ENCODE measurements at places on chromosomes 3 and 15. TPM values are rescaled to one million over a fixed set of nuclear protein-coding genes. Genes with fewer than 3 reads are reported as not detected.
A peak's percentile ranks its signal among the peaks of the same experiment; 100 is the strongest.

The ASB14 gene
- total RNA-seq: 0.41 TPM

GRCh38 chr3:67858492-67858891 lies 204.1 kb upstream of the SUCLG2 start:
- no peak for DNase-seq

DNA sequence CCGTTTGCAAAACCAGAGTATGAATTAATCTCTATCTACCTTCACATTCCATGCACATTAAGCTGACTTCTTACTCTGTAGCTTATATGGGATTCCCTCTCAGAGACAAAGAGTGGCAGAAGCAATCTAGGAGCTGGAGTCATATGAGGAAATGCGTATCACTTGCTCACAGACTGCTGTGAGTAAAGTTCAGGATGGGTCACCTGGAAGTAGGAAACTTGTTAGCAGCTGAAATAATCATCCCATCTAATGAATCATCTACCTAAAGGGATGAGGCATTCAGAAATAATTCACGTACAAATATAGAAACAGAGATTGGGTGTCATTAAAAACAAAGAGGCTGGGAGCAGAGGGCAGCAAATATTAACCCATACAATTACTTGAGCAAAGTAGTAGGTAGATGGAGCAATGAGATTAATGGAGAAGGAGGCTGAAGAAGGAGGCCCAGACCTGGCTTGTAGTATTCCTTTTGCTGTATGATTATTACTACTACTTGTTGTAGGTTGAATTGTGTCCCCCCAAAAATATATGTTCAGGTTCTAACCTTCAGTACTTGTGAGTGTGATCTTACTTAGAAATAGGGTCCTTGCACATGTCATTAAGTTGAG lies 866.3 kb downstream of the ROBO2 start:
- DNase-seq: no peak

DNA sequence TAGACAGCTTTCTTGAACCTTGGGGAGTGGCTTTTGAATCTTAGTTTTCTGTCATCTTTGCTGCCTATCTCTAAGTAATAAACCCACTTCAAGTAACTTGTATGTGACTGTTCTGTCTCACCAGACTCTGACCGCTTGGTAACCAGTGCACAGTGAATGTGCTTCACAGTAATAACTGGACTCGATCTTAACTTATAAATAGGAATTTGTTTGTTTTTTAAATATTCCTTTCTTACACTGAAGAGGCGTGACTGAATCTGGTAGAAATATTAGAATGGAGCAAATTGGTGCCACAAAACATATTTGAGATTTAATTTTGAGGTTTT lies 318.0 kb downstream of the GBE1 start:
- no peak for DNase-seq

- DNase-seq: peak; percentile 58
These were observed 40.6 kb downstream of the ITPR1 start for GRCh38 chr3:4533489-4534443.

DNA sequence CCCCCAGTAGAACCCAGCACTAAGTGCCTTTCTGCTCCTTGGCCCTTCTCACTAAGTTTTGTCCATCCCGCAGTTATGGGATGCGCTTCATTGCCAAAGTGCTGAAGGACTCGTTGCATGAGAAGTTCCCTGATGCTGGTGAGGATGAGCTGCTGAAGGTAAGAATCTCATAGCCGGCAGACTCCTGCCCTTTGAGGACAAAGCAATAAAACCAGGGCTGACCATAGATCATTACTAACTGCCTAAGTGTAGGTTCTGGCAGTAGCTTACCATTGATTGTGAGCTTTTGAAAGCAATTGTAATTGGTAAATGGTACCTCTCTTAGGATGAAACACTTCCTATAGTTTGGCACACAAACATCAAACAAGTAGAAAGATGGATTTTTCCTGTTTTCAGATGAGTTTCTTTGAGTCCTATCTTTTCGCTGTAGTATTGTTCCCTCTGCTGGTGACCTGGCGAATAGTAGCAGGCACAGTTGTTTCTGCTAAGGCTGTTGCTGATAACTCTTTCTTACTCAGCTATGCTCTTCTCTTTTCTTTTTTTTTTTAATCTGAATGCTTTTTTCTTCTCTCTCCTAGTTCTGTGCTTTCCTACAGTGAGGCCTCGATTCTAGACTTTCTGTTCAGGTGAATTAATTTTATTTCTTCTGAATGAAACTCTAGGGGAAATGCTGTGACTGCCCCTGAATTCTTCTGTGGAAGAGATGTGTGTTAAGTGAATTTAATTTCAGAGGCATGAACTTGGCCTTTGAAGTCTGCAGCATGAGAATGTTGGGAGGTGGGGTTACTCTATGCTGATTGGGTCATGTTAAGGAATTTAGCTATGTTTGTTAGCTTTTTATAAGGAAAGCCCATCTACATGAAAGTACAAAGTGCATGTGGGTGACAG lies 47.4 kb upstream of the CRTC3 start:
- DNase-seq: no peak

DNA sequence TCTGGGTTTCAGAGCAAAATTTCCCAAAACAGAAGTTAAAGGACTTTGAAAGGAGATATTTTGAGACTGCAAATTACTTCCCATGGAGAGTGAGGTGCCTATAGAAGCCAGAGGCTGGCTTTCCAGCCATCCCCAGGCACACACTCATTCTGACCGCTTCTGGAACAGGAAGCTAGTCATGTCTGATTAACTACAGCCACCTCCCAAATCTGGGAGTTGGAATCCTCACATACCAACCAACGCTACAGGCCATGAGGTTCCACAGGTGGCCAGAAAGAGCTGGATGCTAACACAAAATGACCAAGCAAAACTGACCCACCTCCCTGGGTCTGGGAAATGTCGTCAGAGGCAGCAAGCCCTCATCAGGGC lies 87.2 kb downstream of the SNRK start:
- DNase-seq: no peak

DNA sequence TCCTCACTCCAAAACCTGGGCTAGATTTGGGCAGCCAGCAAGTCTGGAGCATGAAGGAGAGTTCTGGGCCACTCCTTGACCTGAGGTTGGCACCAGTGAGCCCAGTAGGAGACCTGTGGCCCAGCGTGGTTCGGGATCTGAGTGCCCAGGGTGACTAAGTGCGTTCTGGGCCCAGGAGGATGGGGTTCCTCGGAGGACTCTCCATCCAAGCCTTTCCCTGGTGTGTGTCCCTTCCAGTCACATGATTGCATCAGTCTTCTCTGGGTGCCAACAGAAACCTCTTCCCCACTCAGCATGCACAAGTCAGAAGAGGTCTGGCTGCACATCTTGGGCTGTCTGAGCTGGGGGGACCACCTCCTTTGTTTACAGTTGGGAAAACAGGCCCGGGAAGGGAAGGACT lies 14.9 kb downstream of the TMEM43 start:
- no peak for DNase-seq

The TRPM1 gene
- 0.24 TPM for total RNA-seq

DNA sequence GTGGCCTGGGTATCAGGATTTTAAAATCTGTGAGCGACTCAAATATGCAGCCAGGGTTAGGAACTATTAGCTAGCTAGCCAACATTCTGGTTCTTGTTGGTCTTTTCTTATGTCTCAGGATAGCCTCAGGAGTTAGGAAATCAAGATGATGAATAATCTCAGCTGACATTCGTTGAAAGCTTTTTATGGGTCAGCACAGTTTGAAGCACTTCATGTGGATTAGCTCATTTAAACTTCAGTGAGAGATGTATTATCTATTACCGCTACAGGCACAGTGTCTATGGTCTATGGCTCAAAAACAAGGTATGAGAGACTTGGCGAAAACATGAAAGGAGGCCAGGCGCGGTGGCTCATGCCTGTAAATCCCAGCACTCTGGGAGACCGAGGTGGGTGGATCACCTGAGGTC lies 187.5 kb upstream of the THRB start:
- DNase-seq: no peak

The ZNF106 gene
- 380 TPM for total RNA-seq

- no peak for DNase-seq
These were observed 39.2 kb downstream of the ROPN1B start for GRCh38 chr3:126008219-126008618.

DNA sequence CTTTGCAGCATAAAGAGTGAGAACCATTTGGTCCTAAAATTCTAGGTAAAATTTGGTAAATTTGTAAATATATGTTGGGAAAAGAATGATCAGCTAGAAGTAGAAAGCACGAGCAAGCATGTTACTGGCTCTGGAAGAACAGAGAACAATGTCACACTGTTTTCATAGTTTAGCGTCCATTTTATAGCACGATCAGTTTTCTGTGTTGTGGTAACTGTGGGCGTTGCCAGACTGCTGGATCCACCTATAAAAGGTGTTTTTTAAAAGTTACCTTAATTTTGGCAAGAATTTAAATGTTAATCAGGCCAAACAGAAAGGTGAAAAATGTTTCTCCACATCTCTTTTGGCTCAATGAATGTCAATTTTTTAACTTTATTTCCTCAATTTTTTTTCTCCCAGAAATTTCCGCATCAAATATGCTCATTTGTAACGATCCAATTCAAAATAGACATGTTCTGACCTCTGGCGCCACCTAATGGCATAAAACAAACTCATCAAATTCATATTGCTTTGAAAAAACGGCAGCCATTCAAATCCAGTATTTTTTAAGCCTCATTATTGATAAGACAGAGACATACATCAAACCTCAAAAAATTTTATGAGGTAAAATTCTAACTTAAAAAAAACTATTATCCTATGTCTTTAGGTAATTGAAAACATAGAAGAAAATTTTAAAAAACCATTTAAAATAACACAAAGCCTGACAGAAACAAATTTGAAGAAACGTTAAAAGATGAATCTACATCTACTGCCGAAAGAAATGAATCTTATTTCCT lies 5.5 kb upstream of the GP5 start:
- no peak for DNase-seq

DNA sequence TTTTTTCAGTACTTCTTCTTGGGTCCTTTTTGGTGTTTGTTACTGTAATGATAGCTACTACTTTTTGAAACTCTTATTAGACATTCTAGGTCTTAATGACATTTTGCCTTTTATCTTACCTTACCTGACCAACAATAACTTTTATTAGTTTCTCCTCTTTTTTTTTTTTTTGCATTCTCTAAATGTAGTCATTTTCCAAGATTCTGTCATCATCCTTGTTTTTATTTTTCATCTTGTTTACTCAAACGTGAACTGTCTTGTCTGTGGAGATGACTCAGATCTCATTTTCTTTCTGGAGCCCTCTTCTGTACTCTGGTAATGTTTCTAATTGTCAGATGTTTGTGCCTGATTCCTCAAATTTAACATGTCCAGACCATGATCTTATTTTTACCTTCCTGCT lies 2.9 kb downstream of the ABHD5 start:
- DNase-seq: no peak

DNA sequence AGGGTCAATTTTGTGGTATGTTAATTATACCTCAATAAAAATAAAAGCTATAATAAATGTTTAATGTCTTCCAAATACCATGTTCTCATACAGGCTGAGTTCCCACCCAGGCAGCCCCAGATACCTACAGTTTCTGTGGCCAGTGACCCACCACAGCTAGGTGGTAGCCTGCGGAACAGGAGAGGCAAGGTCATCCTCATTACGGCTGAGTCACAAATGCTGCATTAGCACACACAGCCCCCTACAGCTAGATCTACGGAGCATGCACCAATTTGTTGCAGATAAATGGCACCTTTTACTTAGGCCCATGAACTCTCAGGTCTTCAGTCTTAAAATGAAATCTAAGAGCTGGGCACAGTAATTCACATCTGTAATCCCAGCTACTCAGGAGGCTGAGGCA lies 5.1 kb downstream of the SPATA12 start:
- no peak for DNase-seq

GRCh38 chr3:4512895-4513616 lies 19.9 kb downstream of the ITPR1 start:
- DNase-seq: peak; percentile 49

- no peak for DNase-seq
These were observed 126.2 kb downstream of the MDFIC2 start for GRCh38 chr3:70186221-70186620.

The NR2E3 gene
- not detected for total RNA-seq

The SLC22A13 gene
- 0.21 TPM for total RNA-seq

The CDC25A gene
- 0.94 TPM for total RNA-seq

- DNase-seq: no peak
These were observed 119.4 kb upstream of the IQSEC1 start for GRCh38 chr3:13192471-13193213.

DNA sequence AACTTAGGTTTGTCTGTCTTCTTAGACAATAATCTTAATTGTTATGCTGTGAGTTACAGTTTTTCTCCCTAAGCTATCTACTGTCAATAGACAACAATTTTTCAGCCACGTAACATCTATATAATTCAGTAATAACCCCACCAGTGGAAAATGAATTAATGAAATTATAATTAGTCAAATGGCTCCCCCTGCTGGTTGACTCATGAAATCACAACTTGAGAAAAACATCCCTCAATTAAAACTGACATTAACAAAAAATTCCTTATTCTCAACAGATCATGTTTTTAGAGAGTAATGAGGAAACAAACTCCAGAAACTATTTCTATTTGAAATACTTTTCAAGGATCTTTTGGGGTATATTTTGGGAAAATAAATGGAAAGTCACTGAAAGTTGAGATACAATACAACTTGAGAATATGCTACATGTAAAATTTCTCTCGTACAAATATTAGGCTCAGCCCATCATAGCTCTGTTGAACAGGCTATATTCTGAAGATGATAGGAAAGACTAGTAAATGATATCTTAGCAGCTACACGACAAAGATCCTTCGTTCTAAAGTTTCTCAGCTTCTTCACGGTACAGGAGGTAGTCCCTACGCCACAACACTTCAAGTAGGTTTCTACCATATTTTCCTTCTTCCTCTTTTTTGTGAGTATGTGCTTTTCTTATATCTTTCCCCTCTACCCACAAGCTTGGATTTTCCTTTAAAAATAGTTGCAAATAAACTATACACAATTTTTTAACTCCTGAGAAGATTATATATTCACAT lies 20.7 kb downstream of the PPP1R2 start:
- DNase-seq: no peak

DNA sequence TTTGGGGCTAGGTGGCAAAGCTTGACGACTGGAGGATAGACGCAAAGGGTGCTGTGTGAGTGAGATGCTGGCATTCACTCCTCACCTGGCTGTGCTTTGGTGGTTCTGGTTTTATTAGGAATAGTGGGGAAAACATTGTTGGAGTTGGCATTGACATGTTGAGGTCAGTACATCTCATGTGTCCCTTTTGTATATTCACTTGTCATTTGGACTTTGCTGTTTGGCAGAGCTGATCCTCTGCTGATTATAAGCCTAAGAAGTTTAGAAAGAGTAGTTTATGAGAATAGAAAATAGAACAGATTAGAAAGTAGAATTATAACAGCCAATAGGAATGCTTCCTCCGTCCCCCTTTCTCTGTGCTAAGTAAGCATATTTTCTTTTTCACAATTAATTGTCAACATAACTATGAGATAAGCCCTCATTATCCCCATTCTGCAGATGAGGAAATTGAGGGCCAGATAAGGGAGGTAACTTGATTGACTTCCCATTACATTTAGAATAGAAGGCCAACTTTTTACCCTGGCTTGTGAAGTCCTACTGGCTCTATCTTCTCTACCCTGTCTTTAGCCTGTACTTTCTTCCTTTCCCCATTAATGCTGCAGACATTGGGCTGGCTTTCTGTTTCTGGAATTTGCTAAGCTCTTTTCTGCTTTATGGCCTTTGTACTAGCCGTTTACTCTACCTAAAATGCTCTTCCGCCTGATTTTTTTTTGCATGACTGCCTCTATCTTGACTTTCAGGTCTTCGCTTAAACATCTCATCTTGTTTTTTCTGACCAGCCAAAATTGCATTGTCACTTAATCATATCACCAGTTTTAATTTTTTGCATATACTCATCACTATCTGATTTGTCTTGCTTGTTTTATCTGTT lies 12.8 kb downstream of the ITPR1 start:
- DNase-seq: no peak

Measured in left cardiac atrium (tissue), 4 donors.